GM03348 (cell line): ENCODE measurements at places on chromosomes 3 and 15.

DNA sequence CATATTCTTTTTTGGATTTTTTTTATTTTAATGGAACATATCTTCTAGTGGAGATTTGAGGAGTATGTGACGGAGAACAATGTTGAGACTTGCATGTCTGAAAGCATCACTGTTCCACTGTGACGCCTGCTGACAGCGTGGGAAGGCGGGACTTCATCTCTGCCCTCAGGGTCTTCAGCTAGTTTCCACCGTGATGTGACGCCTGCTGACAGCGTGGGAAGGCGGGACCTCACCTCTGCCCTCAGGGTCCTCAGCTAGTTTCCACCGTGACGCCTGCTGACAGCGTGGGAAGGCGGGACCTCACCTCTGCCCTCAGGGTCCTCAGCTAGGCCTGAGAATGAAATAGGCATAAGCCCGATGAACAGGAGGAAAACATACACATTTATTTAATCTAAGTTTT lies 70.7 kb downstream of the LMLN start:
- DNase-seq = no peak

- no peak for DNase-seq
These were observed 10.8 kb downstream of the PLXND1 start for GRCh38 chr3:129595544-129596193.

- DNase-seq = peak; percentile 63
These were observed 138.9 kb upstream of the COL8A1 start for GRCh38 chr3:99499235-99500158.

DNA sequence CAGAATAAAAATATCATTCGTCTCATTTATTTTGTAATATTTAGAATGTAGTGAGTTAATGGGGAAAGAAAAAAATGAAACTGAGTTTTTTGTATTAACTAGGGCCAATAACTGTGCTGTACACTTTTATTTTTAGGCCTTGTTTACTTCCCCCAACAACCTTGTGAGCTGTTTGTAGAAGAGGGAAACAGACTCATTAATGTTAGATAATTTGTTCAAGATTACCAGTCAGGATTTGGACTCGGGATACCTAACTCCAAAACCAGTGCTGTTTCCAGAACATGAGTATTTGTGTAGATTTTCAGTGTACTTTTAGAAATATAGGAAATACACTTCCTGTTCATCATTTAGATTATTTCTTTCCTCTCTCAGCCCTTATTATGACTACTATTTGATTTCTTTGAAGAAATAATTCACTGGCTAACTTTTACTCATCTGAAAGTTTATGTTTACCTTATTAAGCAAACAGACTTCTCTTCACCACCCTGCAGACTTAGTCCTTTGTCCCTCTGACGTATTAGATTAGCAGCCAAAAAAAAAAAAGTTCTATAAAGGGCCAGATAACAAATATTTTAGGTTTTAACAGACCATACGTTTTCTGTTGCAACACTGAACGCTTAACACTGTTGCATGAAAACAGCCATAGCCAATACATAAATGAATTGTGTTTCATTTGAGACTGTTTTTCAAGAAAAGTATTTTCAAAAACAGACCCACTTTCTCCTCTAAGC lies 192.5 kb upstream of the CGNL1 start:
- DNase-seq = no peak

- no peak for DNase-seq
These were observed 50.5 kb downstream of the ATP1B3 start for GRCh38 chr3:141926929-141927328.

DNA sequence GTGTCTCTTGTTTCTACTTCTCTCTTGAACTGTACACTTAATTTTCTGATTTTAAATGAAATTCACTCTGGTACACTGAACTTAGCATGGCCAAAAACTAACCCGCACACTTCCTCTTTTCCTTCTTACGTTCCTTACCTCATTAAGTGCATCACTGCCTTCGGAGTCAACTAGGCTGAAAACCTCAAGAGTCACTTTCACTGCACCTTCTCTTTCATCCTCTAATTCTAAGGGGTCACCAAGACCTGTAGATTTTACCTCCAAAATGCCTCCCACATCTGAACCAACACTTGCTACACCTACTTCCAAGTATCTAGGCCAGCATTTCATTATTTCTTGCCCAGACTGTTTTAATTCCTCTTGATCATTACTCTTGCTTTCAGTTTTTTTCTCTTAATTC lies 6.6 kb downstream of the CBLB start:
- no peak for DNase-seq

DNA sequence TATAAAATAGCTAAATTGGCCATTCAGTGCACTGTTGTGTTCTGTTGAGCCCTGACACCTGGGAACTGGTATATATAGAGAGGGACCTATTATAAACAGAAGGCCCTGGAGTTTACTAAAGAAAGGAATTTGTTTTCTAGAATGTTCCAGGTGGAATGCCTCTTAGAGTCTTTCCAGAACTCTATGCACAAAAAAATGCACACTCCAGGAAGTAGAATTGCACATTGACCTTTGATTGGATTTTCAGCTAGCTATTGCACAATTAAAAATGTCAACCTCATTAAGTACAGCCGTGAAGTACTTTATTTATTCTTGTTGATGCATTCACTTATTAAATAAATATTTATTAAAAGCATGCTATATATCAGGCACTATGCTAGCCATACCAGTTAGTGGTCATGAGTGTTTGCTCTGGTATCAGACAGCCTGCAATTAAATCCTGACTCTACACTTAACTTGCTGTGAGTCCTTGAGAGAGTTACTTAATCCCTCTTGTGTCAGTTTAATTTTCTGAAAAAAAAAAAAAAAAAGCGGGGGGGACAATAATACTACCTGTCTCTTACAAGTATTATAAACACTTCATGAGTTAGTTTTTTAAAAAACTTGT lies 40.8 kb downstream of the NDUFB4 start:
- DNase-seq = no peak

GRCh38 chr15:79812541-79812940 lies 84.3 kb downstream of the MTHFS start:
- no peak for DNase-seq

DNA sequence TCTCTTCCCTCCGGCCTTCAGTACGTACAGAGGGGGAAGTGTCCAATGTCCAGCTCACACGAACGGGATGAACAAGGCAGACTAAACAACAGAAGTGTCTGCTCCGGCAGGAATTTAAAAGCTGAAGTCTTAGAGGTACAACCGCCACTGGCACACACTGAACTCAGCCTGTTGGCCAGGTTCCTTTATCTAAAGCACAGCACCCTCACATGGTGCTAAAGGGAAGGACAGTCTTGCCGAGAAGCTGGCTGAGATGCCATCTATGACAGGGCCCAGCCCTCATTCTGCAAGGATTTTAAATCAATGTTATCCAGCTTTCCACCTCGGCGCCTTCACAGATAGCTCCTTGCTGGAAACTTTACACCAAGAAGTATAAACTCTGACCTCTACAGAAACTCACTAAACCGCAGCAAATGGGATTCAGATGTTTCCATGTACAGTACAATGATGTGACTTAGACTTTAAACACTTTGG lies 2.8 kb downstream of the ADAMTS17 start:
- peak; percentile 27 for DNase-seq

DNA sequence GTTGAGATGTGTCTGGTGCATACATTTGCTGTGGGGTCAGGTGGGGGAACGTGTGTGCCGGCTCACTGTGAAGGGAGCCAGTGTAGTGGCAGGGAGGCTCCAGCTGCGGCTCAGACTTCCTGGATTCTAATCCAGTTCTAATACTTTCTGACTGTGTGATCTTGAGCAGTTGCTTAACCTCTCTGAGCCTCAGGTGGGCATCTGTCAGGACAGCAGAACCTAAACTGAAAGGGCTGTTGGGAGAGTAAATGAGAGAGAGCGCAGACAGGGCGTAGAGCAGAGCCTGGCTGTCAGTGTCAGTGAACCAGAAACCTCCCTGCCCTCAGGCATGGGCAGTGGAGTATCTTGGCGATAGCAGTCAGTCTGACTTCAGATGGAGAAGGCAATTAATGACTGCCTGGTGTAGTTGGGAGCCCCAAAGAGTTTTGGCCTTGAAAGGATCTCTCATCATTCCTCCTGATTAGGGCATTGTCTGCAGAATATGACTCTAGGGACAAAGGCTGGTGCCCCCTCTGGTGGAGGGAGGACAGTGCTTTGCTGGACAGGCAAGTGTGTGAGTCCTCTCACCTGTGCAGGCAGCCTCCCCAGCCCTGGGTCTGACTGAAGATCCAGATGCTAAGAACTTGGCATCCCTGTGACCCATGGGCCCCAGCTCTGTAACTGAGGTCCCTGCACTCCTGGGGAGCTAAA lies 9.6 kb downstream of the KBTBD13 start:
- DNase-seq = peak; percentile 45

DNA sequence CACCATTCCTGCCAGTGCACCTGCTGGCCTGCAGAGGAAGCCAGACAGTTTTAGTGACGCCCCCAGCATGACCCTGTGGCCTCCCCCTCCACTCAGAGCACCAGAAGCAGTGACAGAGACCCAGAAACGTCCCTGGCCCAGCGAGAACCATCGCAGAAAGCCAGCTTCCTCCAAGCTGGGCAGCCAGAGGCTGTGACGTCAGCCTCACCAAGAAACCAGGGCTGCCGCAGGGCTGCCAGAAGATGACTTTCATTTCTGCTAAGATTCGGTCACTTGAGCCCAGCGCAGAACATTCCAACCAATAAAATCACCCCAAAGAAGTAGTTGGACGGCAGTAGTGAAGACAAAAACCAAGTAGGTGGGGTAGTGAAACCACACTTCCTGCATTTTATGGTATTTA lies 29.6 kb upstream of the RPL32 start:
- DNase-seq = no peak

DNA sequence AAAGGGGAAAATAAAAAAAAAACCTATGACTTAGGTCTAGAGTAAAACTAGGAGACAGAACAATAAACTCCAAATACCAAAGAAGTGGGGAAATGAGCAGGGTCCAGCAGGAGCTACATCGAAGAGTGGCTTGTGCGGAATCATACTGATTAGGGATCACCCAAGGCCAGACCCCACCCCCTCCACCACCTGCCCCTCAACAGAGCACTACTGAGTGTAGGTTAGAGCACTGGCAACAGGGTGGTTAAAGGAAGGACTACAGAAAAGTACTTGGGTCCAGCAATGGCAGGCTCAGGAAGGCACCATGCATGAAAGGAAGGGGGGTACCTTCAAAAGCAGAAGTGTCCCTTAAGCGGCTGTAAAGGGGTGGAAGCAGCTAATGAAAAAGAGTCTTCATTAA lies 96.2 kb downstream of the UBE3A start:
- no peak for DNase-seq

DNA sequence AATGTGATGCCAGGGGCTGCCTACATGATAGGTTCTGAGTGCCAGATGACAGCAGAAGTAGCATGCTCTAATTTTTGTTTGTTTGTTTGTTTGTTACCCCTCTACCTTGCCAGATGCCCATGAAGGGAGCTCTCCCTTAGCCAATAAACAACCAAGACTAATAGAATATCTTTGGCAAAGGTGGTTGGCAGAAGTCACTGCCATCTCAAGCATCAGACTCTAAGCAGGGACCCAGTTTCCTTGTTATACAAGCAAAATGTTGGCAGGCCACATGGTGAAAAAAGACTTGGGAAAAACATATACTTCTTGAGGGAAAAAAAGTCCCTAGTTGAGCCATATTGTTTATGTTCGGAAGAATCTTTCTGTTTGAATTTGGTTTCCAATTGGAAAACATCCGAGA lies 609.0 kb upstream of the CFAP20DC start:
- no peak for DNase-seq

- no peak for DNase-seq
These were observed 41.4 kb upstream of the INSYN1 start for GRCh38 chr15:73794443-73795133.

DNA sequence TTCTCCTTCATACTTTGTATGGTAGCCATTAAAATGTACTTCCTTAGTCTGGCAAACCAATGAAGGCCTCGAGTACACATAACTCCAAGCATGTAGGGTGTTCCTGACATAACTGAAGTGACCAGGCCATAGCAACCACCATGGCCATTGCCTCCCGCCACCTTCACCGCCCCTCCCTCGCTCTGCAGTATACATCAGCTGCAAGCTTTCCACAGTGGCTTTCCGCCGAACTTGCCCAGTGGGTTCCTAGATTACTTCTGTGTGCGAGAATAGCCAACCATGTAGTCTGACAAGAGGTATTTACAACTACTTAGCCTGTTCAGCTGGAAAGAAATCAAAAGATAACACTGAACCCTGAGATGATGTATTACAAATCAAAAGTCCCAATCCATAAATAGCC lies 3.4 kb upstream of the CTNNB1 start:
- no peak for DNase-seq

- no peak for DNase-seq
These were observed 74.6 kb upstream of the PSMD6 start for GRCh38 chr3:64097920-64098319.

DNA sequence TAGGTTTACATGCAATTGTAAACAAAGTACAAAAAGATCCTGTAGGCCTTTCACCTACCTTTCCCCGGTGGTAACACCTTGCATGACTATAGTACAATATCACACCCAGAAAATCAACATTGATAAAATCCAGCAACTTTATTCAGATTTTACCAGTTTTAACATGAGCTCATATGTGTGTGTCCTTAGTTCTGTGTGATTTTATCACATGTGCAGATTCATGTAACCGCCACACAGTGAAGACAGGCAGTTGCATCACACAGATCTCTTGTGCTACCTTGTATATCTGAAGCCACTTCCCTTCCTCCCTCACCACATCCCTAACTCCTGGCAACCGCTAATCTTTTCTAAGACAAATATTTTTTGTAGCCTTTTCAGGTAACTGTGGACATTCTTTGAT lies 183.5 kb upstream of the C2CD4B start:
- no peak for DNase-seq

- DNase-seq = no peak
These were observed 5.8 kb downstream of the OR5H6 start for GRCh38 chr3:98269846-98270245.

GRCh38 chr3:38587548-38588131 lies 61.8 kb downstream of the SCN5A start:
- no peak for DNase-seq

- DNase-seq = no peak
These were observed 325.5 kb downstream of the RYR3 start for GRCh38 chr15:33636234-33636633.

GRCh38 chr3:197523526-197523925 lies 32.2 kb downstream of the BDH1 start:
- no peak for DNase-seq

DNA sequence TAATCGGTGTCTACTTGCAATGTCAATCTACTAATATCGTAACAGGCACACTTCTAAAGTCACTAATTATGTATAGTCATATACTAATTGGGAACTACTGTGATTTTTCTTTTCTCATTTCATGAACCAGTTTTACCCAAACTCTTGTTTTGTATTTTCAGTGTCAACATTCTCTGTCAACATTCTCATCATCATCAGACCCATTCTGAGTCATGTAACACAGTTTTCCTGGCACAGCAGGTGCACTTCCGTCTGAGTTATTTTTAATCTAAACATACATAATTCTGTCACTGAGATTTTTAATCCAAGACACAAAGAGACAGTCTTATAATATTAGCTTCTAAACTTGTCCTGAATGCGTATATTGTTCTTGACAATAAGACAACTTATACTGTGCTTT lies 205.1 kb upstream of the EIF1B start:
- DNase-seq = no peak

- DNase-seq = peak; percentile 79
These were observed 151.0 kb upstream of the THBS1 start for GRCh38 chr15:39429898-39430357.
